Fibroblast of villous mesenchyme (primary cell): ENCODE measurements at places on chromosomes 1 and 21. TPM values are rescaled to one million over a fixed set of nuclear protein-coding genes. Genes with fewer than 3 reads are reported as not detected.

The NMNAT2 gene
- 1.3 and 3.9 TPM in 2 replicates for total RNA-seq

GRCh38 chr1:11952455-11953109 lies 18.1 kb downstream of the PLOD1 start:
- DNase-seq, result no peak

DNA sequence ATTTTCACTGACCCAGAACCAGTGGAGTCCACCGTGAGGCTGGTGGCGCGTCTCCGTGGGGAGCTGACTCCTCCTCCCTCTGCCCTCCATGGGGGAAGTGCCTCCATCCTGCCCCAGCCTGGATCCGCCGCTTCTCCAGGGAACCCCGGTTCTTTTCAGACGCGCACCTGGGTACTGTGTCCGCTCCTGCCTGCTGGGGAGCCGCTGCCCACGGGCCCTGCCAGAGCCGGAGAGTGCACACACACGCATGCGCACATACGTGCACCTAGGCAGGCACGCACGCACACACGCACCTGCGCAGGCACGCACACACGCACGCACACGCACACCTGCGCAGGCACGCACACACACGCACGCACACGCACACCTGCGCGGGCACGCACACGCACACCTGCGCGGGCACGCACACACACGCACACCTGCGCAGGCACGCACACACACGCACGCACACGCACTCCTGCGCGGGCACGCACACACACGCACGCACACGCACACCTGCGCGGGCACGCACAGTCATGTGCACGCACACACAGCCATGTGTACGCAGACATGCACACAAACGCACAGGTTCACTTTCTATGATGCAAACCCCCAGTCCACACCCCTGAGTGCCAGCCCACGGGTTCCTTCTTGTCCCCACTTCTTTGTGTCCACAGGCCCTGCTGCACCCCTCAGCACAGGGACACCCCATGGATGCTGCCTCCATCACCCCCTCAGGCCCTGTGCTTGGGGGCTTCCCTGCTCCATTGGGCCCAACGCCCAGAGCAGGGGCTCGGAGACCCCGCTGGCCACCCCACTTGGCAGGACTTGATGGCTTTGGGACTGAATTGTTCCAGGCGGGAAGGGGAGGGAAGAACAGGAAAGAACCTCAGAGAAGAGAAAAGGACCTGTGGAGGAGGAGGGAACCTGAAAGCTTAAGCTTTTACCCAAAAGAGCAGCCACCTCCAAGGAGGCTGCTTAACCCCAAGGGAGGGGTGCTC lies 42.7 kb downstream of the MORN1 start:
- DNase-seq, result no peak

DNA sequence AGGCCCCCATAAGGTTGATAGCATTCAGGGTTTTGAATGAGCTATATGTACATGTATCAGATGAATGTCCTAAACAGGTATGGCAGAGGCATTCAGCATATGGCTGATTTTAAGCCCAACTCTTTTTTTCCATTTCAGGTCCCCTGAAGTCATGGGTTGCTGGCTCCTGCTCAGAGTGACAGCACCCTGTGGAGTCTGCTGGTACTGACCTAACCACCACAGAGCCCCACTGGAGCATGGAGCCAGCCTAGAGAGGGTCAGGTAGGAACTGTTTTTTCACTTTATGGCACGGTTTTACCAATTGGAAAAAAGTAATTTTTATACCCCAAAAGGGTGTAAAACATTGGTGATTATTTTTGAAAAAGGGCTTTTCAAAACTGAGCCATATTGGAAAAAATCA lies 82.5 kb upstream of the MPC2 start:
- no peak for DNase-seq
